SHP77 treated with DMSO at 0.1 percent for 48 hours (cell line): ENCODE measurements at places on chromosomes 6 and 20.

GRCh38 chr6:95084867-95085266 lies 492.5 kb upstream of the MANEA start:
- DNase-seq = no peak

DNA sequence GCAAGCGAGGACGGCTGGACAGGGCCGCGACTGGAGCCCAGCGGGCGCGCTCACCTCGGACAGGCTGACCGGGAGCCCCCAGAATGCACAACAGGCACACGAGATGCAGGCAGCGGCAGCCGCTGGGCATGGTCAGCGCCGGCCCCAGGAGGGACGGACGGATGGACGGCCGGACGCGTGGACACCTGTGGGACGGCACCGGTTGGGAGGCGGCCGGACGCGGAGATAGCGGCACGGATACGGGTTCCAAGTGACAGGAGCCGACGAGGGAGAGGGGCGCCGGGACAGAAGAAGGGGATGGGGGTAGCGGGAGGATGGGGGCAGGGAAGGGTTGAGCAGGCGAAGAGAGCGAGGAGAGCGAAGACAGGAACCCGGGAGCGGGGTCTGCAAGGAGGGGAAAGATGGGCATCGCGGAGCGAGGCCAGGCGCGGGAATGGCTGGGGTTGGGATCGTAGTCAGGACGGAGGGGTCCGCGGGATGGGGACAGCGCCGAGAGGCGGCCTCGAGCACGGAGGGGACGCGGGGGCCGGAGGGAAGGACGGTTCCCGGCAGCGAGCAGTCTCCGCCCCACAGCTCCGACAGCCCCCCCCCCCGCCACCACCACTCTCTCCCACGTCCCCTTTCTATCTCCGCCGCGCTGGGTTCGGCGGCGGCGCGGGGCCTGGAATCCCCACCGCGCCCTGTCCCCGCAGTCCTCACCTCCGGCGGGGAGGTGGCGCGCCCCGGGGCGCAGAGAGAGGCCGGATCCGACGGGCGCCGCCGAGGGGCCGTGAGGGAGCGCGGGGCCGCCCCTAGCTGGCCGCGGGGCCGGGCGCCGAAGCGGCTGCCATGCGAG lies 435 bp downstream of the DLK2 start:
- peak; percentile 53 for DNase-seq

DNA sequence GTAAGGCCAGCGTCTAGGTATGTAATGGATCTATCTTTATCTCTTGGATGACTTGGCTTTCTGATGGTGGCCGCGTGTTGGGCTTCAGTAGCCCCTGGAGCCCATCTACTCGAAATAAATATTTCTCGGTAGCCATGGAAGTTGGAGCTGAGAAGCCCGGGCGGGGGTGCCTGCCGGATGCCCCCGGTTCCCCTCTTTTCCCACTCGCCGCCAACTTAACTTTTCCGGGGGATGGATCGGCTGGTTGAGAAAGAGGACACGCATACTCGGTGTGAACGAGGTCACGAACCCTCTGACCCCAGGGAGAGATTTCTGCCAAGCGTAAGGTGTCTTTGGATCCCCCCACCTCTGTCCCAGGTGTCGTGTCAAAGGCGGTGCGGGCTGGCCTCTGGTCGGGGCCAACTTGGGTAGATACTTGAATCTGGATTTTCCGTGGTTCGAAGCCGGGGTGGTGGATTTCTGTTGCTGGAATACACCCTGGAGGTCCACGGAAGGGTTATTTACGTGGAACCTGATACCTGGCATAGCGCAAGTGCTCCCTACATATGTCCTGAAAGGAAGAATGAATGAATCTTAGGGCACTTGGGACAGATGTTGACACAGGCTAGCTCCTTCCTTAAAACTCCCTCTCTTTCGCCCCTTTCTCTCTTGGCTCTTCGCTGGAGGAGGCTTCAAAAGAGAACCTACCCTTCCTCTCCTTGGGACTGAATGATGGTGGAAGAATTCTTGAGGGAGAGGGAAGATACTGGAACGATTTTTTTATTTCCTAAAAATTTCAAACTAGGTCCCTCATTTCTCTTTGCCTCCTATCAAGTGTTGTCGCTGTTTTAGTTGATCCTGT lies 996 bp downstream of the DOK5 start:
- DNase-seq = no peak

- no peak for DNase-seq
These were observed 5.6 kb downstream of the SMIM29 start for GRCh38 chr6:34243131-34243771.

DNA sequence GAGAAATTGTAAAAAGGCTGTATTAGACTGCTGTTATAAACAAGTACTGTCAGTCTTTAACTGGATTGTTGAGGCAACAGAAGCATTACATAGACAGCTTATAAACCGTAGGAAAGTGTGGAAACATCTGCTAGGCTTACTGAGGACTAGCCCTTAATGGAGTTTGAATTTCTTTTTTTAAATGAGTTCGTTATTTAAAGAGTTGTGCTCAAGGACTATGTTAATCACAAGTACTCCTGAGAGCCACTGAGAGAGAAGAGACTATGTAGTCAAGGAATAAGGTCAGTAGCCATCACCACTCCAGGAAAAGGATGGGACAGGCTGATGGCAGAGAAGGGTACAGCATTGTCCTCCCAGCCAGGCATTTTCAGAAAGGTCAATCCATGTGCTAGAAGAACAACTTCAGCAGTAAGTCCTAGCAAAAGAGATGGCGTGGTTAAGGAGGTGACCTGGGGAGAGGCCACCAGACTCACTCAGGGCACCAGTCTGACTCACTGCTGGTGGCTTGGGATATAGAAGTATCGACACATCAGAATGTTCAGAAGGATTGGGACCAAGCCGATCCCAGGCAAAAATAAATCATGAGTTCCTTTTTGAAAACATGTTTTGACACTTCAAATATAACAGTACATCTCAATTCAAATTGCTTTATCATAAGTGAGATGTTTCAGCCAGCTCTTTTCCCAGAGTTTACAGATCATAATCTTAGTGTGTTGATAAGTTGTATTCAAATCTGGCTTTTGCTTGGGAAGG lies 6.4 kb downstream of the RPS12 start:
- DNase-seq = no peak

DNA sequence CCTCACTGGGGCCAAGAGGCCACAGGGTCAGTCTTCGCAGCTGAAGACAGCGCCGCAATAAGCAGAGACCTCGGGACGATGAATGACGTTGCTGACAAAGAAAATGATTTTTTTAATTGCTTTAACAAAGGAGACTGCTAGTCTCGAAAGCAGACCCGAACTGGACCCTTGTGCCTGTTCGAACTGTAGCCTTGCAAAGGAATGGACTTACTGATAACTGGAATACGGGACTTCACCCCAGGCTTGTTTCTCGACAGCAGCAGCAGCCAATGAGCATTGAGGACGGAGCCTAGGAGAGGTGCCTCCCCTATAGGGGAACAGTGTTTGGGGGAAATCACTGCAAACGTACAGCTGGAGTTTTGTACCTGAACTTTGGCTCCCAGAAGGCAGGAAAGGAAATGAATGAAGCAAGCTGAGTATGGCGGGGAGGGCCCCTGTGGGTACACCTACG lies 1.3 kb upstream of the TAF4 start:
- no peak for DNase-seq

DNA sequence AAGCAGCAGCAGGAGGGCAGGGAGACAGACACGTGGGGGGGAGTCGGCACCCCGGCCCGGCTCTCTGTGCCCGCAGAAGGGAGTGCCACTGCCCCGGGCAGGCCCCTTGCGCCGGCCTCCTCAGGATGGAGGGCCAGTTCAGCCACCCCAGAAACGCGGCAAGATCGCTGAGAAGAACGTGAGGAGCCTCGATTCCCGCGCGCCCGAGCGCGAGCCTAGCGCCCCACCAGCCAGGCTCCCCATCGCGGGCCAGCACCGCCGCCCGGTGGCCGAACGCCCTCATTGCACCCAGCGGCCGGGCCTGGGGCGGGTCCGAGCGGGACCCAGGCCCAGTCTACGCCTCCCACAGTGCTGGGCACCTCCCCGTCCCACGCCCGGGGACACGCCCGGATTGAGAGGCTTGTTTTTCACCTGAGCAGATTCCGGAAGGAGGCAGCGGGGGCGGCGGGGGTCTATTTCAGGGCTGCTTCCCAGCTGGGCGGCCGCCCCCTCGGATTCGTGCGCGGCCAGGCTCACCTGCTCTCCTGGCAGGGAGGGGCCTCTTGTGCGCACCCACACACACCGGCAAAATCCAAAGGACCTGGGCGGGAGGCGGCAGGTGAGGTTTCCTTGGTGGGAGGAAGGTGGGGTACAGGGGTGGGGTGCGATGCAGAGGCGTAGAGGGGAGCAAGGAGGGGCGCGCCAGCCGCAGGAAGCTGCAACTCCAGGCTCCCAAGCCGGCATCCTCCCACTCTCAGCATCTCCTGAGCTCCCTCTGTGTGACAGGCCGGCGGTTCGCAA lies 9.0 kb upstream of the GRM4 start:
- DNase-seq = no peak
